T-helper 17 cell (primary cell): ENCODE measurements at places on chromosomes 2 and 18. TPM values are rescaled to one million over a fixed set of nuclear protein-coding genes. Genes with fewer than 3 reads are reported as not detected.

- H3K27me3 ChIP-seq, result no peaks in the 10 kb centered on the region
- no peaks in the 10 kb centered on the region for H3K36me3 ChIP-seq
- no peak overlapping the region for H3K27ac ChIP-seq
- DNase-seq, result no peak
- no peak overlapping the region for H3K4me3 ChIP-seq
- H3K4me1 ChIP-seq, result no peaks in the 10 kb centered on the region
Measured at GRCh38 chr2:54845094-54845493, 121.6 kb downstream of the EML6 start.

- H3K36me3 ChIP-seq, result no peaks in the 10 kb centered on the region
- no peak overlapping the region for H3K27ac ChIP-seq
- H3K4me3 ChIP-seq, result no peak overlapping the region
Measured at GRCh38 chr2:179454443-179455171, 190.0 kb upstream of the SESTD1 start.

- H3K27me3 ChIP-seq, result peaks cover 20% of the 10 kb centered on the region
- peaks cover 5% of the 10 kb centered on the region for H3K4me1 ChIP-seq
- no peak overlapping the region for H3K27ac ChIP-seq
- no peak overlapping the region for H3K4me3 ChIP-seq
Measured at GRCh38 chr2:237025090-237025865, 60.4 kb upstream of the COPS8 start.

DNA sequence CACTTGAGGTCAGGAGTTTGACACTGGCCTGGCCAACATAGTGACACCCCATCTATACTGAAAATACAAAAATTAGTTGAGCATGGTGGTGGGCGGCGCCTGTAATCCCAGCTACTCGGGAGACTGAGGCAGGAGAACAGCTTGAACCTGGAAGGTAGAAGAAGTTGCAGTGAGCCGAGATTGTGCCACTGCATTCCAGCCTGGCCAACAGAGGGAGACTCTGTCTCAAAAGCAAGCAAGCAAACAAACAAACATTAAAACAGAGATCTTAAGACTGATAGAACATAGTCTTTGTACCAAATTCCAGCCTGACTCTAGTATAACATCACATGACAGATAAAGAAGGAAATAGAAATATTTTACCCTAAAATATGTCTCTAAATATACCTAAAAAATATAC, 168.1 kb downstream of the PTPRM start:
- no peak overlapping the region for H3K27ac ChIP-seq
- no peak for DNase-seq
- H3K4me3 ChIP-seq, result no peak overlapping the region
- H3K36me3 ChIP-seq, result no peaks in the 10 kb centered on the region
- H3K4me1 ChIP-seq, result no peaks in the 10 kb centered on the region

DNA sequence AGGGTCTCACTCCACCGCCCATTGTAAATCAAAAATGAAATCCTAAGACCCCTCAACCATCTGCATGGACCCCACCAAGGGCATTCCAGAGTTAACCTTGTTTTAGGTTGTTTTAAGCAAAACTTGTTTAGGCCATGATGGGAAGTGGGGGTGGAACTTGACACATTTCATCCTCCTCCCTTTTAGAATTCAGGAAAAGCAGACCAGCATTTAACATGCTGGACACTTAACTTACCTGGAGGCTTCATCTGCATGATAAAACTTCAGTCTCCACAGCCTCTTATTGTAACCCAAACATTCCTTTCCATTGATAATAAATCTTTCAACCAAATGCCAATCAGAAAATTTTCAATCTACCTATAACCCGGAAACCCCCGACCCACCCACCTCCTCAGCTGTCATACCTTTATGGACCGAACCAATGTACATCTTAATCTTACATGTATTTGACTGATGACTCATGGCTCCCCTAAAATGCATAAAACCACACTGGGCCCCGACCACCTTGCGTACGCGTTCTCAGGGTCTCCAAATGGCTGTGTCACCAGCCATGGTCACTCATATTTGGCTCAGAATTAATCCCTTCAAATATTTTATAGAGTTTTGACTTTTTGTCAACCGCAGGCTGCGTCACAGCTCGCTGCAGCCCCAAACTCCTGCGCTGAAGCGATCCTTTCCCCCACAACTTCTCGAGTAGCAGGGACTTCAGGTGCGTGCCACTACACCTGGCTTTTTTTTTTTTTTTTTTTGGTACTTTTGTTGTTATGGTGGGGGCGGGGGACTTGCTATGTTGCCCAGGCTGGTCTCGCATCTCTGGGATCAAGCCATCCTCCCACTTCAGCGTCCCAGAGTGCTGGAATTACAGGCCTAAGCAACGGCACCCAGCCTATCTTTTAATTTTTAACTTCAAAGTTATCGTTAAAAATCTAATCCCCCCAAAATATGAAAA, 917 bp downstream of the MPPE1 start:
- no peaks in the 10 kb centered on the region for H3K27me3 ChIP-seq
- H3K27ac ChIP-seq, result peak overlapping the region; percentile 92
- peaks cover 8% of the 10 kb centered on the region for H3K4me1 ChIP-seq

CCDC150 gene
- 0.47 TPM for total RNA-seq

- no peak for DNase-seq
- peaks cover 20% of the 10 kb centered on the region for H3K36me3 ChIP-seq
- peak overlapping the region; percentile 99 for H3K27ac ChIP-seq
- H3K27me3 ChIP-seq, result no peaks in the 10 kb centered on the region
- H3K4me3 ChIP-seq, result peak overlapping the region; percentile 100
Measured at GRCh38 chr18:50286391-50287027, 983 bp downstream of the CXXC1 start.

SLC5A7 gene
- total RNA-seq, result not detected

- H3K27me3 ChIP-seq, result peaks cover 7% of the 10 kb centered on the region
- H3K4me3 ChIP-seq, result no peak overlapping the region
- no peaks in the 10 kb centered on the region for H3K4me1 ChIP-seq
- H3K27ac ChIP-seq, result no peak overlapping the region
Measured at GRCh38 chr18:78525366-78526111, 454.1 kb upstream of the SALL3 start.

QPCT gene
- total RNA-seq, result 0.78 TPM

DNA sequence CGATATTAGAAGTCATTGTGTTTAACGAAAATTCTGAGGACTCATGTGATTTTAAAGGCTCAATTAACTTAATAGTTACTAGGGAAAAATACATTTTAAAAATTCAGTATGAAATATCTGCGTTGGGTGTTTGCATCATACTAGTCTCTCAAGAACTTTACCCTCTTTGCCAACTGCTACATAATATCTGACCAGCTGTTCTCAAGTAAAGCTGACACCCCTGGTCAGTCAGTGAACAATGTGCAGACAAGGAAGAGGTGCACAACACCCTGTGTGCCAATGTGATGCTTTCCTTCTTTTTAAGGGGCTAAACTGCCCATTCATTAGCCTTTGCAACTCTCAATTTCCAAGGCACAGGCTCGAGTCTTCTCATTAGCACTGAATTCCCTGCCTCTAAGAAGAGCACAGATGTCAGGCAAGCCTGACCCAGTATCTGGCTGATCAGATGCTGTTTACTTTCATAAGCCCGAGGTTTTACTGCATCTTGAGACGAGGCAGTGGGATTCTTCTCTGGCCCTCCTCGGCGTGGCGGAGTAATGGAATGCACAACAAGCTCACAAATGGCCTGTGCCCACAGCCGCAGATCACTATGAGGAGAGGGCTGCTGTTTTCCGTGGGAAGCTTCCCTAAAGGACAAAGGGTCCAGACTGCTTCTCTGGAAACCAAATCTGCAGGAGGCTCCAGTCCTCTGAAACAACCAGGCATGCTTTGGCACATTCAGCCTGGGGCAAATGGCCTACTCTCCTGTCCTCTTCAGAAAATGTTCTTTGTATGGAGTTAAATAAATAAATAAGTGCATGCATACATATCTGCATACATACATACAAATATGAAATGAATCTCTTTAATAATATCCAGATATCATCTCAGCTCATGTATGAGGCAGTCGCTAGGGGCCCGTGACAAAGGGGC, 240.3 kb downstream of the ZNF521 start:
- no peaks in the 10 kb centered on the region for H3K27me3 ChIP-seq
- no peak overlapping the region for H3K27ac ChIP-seq
- no peaks in the 10 kb centered on the region for H3K4me1 ChIP-seq
- H3K36me3 ChIP-seq, result no peaks in the 10 kb centered on the region
- H3K4me3 ChIP-seq, result no peak overlapping the region

- H3K27me3 ChIP-seq, result peaks cover 35% of the 10 kb centered on the region
- no peaks in the 10 kb centered on the region for H3K4me1 ChIP-seq
- peaks cover 3% of the 10 kb centered on the region for H3K36me3 ChIP-seq
- H3K4me3 ChIP-seq, result no peak overlapping the region
- H3K27ac ChIP-seq, result no peak overlapping the region
- DNase-seq, result no peak
Measured at GRCh38 chr2:176435729-176436128, 166.5 kb downstream of the MTX2 start.

GRCh38 chr2:118151831-118152230, 63.6 kb downstream of the INSIG2 start:
- DNase-seq, result no peak
- no peaks in the 10 kb centered on the region for H3K36me3 ChIP-seq
- no peak overlapping the region for H3K4me3 ChIP-seq
- H3K27ac ChIP-seq, result no peak overlapping the region
- H3K27me3 ChIP-seq, result peaks cover 53% of the 10 kb centered on the region

CYRIA gene
- 0.68 TPM for total RNA-seq

- no peak for DNase-seq
- H3K4me3 ChIP-seq, result no peak overlapping the region
- no peaks in the 10 kb centered on the region for H3K4me1 ChIP-seq
- H3K27me3 ChIP-seq, result no peaks in the 10 kb centered on the region
Measured at GRCh38 chr2:193894081-193894480, 1699.3 kb upstream of the TMEFF2 start.
